ENCODE measurements at places on chromosomes 7 and 10.

GRCh38 chr7:12470930-12471329 lies 67.3 kb upstream of the VWDE start:
- DNase-seq: no peak

- DNase-seq: no peak
Measured at GRCh38 chr7:92461027-92462003, 14.0 kb downstream of the GATAD1 start.

- no peak for DNase-seq
Measured at GRCh38 chr7:81846398-81846797, 76.6 kb upstream of the HGF start.

GRCh38 chr7:145779140-145779539 lies 337.5 kb upstream of the CNTNAP2 start:
- DNase-seq: no peak

- no peak for DNase-seq
Measured at GRCh38 chr10:129491123-129491734, 24.2 kb downstream of the MGMT start.

DNA sequence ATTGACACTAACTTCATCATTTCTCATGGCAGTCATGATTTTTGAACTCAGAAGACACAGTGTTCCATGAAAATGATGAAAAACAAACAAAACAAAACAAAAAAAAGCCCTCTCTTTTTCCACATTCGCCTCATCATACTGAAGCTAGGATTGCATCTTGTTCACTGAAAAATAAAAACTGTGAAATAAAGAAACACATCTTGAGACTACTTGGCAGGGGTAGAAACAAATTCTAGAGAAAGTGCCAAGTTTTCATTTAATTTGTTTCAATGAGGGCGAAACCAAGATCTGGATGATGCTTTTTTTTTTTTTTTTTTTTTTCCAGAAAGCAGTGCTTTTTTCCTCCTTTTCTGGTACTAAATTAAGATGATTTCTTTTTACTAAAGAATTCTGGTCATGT lies 350.4 kb upstream of the ETV1 start:
- no peak for DNase-seq

GRCh38 chr7:77479536-77480088 lies 57.5 kb upstream of the PTPN12 start:
- no peak for DNase-seq

DNA sequence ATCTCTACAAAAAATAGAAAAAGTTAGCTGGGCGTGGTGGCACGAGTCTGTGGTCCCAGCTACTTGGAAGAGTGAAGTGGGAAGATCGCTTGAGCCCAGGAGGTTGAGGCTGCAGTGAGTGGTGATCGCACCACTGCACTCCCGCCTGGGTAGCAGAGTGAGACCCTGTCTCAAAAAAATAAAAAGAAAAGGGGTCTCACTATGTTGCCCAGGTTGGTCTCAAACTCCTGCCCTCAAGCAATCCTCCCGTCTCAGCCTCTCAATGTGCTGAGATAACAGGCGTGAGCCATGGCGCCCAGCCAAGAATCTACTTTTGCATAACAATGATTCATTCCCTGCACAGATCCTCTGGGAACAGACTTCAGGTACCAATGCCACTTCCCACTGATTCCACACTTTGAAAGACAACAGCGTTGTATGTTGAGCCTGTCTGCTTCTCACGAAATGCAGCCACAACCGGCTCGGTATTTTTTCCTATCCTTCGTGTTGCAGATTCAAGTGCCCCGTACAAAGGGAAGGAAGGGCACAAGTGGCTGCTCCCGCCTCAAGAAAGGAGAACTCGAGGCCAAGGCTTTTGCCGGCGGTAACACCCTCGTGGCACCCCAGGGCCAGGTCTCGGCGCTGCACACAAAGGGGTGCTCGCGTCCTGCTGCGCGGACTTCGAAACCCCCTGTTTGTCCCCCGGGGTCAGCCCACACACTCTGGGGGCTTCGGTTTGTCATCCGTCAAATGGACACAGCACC lies 745 bp downstream of the DAGLB start:
- no peak for DNase-seq

GRCh38 chr10:69051303-69051702 lies 36.6 kb upstream of the SRGN start:
- no peak for DNase-seq

GRCh38 chr7:20282959-20283358 lies 47.7 kb upstream of the ITGB8 start:
- DNase-seq: no peak

GRCh38 chr7:17678896-17679295 lies 261.4 kb downstream of the SNX13 start:
- DNase-seq: no peak

DNA sequence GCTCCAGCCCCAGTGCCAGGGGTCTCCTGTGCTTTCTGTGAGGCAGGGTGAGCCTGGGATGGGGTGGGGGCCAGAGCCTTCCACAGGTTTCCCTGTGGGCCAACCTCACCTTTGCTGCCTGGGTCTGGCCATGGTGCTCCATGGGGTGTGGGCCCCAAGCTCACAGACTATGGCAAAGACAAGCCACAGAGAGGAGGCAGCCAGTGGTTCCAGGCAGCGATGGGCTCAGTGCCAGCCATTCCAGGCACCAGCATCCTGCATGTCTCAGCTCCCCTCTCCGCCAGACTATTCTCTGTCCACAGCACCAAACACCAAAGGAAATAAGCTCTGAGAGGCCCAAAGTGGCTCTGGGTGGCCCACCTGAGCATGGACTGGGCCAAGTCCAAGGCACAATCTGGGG lies 133.5 kb downstream of the PTPN20 start:
- no peak for DNase-seq
